ENCODE measurements at places on chromosomes 3 and 15. TPM values are rescaled to one million over a fixed set of nuclear protein-coding genes. Genes with fewer than 3 reads are reported as not detected.

DNA sequence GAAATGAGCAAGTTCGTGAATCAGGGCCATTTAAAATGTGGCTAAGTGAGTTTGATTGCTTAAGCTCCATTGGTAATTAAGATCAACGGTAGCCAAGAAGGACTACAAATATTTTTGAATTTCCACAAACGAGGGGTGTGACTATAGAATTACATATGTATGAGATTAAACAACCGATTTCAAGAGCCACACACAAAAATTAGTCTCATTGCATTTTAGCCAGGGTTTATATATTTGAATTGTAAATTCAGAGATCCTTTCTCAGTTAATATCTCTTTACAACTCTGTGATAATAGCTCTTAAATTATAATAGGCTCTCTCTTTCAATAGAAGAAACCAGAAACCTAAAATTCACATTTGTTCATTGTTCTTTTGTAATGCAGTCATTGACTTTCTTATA lies 325.6 kb upstream of the ICE2 start:
- no peak for DNase-seq

DNA sequence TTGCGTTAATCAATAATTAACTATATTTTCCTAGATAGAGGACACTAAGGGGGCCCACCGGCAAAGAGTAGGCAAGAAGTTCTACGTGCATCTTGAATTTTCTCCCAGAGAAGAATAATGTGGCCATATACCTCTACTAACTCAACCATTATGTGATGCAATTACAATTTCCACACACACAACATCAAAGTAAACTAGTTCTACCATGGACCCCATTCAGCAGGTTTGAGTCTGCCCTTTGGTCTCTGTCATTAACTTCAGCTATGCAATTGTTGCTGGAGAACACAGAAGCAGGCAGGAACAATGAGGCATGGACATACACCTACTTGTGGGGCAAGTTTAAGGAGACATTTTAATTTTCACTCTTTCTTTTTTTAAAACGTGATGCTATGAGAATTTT lies 705.9 kb downstream of the PDCD6IP start:
- no peak for DNase-seq

DNA sequence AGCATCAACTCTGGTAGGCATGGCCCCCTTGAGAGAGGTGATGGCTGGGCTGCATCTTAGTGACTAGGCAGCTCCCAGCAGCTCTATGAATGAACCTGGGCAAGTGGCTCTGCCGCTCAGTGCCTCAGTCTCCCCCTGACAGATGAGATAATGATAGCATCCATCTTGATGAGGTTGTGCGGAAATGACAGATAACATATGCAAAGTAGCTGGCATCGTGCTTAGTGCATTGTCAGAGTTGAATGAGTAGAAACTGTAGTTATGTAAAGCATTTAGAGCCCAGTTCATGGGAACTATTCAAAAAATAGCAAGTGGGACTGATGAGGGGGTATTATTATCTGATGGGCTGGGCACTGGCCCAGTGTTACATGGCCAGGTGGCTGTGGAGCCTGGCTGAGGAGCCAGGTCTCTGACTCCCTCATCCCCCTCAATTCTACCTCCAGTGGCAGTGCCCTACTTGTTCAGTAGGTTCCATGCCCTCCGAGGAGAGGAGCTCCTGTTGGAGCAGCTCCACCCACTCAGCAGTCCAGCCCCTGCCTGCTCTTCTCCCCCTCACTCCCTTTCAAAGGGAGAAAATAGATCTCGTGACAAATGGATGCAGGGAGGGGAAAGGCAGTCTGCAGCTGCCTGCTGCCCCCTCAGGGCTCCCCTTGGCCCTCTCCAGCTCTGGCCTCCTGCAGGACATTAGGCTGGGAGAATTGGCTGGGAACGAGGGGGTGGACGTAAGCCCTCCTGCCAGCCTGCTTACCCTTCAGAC lies 6.6 kb downstream of the PRKCD start:
- no peak for DNase-seq

DNA sequence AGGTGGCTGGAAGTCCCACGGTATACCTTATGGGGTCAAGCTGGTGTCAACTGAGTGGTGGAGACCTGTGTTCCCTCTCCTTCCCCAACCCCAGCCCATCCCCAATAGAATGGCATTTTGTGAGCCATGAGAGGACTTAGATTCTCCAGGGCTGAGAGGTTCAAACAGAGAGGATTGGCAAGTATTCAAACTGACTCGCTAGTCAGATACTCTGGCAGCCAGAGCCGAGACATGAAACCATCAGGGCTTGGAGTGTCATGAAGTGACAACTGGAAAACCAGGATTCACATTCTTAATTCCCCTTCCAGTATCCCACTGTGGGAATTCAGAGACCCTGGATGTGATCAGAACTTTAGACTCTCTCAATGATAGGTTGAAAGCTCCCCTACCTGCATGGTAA lies 159.4 kb upstream of the SNTN start:
- no peak for DNase-seq

DNA sequence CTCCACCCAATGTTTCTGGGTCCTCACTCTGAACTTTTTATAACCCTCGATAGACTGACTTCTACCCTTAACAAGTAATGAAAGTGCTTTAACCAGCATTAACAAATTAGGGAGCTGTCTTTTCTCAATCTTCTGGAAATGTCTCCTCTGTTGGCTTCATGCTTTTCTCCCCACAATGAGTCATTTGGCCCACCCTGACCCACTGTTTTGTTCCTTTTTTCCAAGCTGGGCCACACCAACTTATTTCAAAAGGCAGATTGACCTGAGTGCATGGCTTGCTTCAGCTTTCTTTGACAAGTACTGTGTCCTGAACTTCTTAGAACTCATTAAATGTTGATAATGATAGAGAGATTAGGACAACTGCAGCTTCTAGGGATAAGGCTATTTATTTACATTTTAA lies 199.6 kb upstream of the SEMA6D start:
- DNase-seq: no peak

- no peak for DNase-seq
These were observed 3.0 kb downstream of the POMGNT2 start for GRCh38 chr3:43102773-43103480.

Gene SNRK
- total RNA-seq: 35.1 TPM

- DNase-seq: no peak
These were observed 132.3 kb downstream of the GABRB3 start for GRCh38 chr15:26640601-26641000.

DNA sequence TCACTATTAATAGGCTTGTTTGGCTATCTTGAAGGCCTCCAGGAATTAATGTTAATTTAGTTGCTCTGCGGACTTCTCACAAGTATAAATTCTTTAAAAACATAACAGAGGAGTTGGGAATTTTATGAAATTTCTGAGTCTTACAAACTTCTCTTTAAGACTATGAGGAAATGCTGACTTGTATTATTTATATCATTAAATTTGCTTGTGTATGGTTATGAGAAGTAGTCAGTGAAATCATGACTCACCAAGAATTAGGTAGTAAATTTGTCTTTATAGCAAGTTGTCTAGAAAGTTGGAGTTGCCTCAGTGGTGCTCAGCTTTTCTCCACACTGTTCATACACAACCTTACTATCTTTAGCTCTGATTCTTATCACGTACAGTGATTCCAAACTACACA lies 26.5 kb downstream of the PHLDB2 start:
- no peak for DNase-seq

DNA sequence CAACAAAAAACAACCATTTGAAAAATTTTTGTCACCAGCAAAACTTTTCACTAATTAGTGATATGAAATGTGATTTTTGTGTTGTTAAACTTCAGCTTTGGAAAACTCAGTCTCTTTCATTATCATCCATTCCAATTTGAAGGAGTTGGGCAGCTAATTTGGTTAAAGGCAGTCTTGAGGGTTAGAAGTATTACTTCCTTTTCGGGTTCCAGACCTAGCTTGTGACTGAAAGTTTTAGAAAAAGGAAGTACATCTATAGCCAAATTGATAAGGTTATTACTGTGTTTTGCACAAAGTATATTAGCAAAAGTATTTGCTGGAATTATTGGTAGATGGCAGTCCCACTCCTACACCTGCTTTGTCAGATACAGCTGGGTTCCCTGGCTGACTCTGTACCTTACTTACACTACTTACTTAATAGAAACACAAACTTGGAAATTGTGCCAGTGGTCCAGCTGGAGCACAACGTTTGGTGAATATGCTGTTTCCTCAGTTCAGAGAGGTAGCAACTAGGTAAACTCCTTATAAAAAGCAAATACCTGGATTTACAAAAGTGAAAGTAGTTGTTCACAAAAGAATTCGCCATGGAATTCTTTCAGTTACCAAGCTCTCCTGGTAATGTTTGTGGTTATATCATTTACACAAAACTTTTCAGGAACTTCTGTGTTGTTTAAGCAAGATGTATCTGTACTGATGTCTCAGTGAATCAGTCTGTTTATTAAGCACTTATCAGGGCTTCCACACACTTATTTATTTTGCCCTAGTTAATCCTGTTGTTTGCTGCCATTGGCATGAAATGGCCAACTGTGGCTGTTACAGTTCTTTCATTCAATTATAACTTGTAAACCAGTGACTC lies 31.6 kb downstream of the TIPARP start:
- DNase-seq: no peak

Gene IP6K1
- 34.2 TPM for total RNA-seq

Gene PEX5L
- 0.36 TPM for total RNA-seq

Gene DGKG
- 6.1 TPM for total RNA-seq

DNA sequence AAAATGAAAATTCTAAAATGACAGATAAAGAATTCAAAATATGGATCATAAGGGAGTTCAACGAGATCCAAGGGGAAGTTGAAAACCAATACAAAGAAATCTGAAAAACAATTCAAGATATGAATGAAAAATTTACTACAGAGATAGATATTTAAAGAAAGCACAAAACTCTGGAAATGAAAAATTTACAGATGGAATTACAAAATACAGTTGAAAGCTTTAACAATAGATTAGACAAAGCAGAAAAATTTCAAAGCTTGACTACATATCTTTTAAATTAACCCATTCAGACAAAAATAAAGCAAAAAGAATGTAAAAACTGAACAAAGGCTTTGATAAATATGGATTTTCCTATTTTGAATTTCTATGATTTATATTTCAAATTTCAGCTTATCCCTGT lies 211.1 kb downstream of the SLC9A9 start:
- DNase-seq: no peak

GRCh38 chr3:48776854-48777253 lies 59.8 kb upstream of the IP6K2 start:
- DNase-seq: no peak

Gene CORO2B
- 3.9 TPM for total RNA-seq

DNA sequence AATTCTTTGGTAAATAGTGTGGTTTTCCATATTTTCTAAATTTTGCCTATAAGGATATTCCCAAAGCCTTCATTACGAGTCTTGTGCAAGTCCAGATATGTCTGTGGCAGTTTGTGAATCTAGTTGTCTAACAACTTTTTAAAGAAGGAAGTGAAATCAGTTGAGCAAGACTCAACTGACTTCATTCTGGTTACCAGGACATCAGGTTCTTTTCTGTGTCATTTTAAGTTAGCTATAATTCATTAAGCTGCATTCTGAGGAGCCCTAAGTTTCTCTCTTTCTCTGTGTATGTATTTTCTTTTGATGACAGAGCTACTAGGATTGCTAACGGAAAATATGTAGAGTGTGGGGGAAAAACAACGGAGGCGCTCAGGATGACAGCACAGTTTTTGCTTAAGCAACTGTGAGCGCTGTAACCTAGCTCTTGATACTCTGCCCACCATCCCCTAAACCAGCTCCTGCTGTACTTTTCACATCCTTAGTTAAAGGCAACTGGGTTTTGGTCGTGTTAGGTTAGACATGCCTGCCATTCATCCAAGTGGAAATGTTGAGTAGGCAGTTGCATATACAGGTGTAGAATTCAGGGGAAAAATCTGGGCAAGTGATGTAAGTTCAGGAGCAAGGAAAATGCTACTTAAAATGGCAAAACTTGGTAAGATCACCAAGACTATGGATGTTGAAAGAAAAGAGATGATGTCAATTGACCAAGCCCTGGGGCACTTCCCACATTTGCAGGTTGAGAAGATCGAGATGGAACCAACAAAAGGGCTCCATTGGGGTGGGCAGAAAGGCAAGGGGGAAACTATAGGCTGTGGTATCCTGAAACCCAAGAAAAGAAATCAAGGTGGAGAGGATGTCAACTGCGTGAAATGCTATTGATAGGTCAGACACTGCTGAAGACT lies 9.2 kb downstream of the MFSD1 start:
- no peak for DNase-seq

GRCh38 chr15:60444289-60444912 lies 34.5 kb downstream of the ICE2 start:
- DNase-seq: no peak

GRCh38 chr15:77030048-77030927 lies 35.4 kb downstream of the PSTPIP1 start:
- DNase-seq: peak; percentile 60

DNA sequence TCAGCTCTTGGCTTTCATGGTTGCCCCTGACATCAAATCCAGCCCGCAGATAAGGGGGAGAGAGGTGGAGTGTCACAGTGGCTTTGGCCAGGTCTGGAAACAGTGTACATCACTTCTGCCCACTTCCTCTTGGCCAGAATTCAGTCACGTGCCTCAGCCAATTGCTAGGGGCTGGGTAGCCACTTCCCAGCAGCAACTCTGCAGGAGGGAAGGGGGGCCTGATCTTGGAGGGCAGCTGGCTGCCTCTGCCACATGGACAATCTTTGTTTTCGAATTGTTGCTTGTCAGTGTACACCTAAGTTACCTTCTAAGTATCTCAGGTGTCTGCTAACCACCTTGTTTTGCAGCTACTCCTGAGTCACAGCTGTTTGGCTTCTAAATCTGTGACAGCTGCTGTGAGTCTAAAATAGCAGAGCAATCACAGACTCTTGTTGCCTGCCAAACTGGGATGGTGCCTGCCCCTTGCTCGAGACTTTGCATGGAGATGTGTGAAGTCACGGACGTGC lies 41.0 kb upstream of the LIMD1 start:
- peak; percentile 80 for DNase-seq

DNA sequence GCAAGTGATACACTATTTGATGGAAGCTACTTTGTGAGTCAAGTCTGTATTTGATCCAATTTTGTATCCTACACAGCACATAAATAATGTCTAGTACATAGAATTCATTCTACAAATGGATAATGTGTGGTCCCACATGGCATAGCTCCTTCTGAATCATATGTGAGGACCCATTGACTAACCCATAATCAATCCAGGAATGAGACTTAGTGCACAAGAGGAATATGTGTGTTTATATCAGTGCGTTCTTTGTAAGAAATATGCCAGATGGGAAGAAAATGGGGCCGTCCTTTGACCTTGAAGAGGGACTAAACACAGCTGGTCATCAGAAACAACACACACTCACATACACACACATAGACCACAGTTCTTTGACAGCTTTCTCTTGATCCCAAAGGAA lies 282.7 kb upstream of the SEMA6D start:
- DNase-seq: no peak

GRCh38 chr3:71636482-71636881 lies 53.0 kb upstream of the FOXP1 start:
- no peak for DNase-seq

- no peak for DNase-seq
These were observed 21.3 kb upstream of the GADL1 start for GRCh38 chr3:30915782-30916181.

DNA sequence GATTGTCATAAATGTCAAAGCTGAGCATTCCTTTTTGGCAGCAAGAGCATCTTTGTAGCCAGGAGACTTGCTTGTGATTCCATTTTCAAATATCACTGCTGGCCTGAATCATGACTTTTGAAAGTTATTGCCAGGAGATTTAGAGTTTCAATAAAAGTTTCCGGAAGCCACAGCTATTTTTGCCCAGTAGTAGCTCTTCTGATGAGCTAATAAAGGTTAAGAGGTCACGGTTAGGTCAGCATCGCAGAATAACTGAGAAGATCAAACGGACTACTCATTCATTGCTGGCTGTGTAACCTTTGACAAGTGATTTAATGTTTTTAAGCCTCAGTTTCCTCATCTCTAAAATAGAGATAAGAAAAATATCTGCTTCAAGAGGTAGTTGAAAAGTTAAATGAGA lies 105.1 kb upstream of the ETV5 start:
- no peak for DNase-seq

Gene IL17RE
- 2.5 TPM for total RNA-seq

Measured in sigmoid colon (tissue), 7 donors.